Activated CD4-positive, CD25-positive, alpha-beta regulatory T cell (primary cell): ENCODE measurements at places on chromosomes 1 and 21.

DNA sequence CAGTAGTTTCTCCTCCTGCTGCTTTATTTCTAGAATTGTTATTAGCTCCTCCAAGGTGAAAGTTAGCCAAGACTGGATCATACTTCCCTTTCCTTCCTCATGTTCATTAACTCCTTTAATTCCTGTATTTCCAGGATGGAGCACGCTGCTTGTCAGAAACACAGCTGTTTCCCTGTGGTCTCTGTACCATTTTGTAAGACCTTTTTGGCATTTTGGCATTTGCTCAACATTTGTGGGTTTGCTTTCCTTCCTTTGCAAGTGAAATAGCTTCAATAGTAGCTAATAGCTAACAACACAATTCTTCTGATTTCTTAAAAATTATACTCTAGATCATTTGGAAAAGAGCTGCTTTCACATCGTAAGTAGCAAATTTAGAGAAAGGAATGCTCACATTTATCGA is 44.3 kb upstream of the HPDL start:
- DNase-seq: no peak

GRCh38 chr1:67332653-67333529 is 25.2 kb downstream of the IL12RB2 start:
- no peak for DNase-seq

- DNase-seq: no peak
These were observed 153.5 kb downstream of the TGFBR3 start for GRCh38 chr1:91732291-91733107.

DNA sequence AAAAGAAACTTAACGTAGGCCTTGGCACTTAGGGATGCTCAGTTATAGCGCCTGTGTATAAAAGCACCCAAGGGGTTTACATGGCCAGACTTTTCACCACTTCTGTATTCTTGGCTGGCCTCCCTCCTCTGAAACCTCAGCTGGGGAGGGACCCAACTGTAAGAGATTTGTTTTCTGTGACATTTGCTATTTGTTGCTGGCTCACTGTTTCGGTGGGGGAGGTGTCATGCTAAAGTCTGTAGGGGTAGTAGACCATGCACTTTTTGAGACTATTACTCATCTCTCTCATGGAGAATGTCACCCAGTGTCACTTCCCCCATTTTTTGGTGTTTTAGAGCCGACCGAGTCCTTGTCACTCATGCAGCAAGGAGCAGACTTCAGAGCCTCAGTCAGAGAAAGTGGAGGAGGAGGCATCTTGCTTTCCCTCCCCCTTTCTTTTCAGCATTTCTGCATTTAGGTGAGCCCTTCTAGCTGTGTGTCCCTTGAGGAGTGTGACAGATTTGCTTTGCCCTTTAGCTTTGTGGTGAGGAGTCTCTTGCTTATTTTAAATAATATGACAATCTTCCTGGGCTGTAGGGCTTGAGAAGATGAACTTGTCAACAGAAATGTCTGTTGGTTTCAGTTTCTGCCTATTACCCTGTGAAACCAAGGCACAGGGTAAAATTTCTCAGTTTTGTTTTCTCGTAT is 160.1 kb downstream of the FASLG start:
- DNase-seq: no peak

DNA sequence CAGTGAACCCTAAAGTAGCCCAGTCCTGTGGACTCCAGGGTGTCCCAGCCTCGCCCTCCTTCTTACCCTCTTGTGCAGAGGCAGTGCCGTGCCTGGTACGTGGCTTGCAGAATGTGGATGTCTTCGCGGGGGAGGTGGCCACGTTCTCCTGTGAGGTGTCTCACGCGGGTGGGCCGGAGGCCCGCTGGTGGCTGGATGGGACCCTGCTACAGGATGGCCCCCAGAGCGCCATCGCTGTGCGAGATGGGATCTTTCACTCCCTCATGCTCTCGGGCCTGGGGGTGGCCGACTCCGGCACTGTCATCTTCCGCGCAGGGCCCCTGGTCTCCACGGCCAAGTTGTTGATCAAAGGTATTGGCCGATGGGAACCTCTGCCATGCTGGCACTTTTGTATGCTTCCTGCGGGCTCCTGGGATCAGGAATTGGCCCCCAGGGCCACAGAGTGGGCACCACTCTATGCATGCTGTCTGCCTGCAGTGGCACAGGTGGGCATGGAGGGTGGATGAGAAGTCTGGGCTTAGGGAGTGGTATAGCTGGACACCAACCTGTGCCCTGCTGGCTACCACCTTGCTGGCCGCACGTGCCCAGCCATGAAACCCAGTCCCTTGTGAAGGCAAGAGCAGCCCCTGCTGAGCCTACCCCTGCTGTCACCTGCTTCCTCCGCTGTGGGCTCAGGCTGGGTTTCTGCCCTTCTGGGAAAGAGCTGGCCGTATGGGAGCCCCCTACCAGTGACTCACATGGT is 92.9 kb downstream of the TRIM11 start:
- DNase-seq: no peak

DNA sequence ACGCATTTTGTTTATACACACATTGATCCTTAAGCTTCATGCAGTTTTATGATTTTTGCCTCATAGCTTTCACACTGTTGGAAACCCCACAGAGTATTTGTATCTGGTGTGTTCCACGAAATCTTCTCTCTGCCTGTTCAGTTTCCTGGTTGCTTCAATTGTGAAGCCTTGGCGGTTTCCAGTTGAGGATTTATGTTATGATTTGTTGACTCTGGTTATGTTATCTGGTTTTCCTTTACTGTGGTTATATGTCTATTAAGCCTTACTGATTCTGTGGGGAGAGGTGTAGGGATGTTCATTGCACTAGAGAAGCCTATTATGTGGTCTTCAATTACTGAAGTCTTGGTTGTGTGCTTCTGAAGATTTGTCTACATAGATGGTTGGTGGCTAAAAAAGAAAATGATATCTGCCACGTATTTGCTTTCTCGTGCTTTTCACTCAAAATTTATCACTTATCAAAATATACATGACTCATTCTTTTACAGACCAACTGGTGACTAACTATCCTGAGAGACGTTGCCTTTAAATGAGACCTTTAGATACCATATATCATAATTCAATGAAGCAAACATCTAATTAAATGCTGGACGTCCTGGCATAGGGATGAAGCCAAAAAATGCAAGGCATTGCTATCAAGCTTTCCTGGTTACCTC is 488.0 kb upstream of the B3GALT2 start:
- DNase-seq: no peak

- no peak for DNase-seq
These were observed 27.5 kb downstream of the TFAP2E start for GRCh38 chr1:35600593-35600992.

GRCh38 chr1:225480825-225481434 is 53.1 kb upstream of the LBR start:
- DNase-seq: no peak

DNA sequence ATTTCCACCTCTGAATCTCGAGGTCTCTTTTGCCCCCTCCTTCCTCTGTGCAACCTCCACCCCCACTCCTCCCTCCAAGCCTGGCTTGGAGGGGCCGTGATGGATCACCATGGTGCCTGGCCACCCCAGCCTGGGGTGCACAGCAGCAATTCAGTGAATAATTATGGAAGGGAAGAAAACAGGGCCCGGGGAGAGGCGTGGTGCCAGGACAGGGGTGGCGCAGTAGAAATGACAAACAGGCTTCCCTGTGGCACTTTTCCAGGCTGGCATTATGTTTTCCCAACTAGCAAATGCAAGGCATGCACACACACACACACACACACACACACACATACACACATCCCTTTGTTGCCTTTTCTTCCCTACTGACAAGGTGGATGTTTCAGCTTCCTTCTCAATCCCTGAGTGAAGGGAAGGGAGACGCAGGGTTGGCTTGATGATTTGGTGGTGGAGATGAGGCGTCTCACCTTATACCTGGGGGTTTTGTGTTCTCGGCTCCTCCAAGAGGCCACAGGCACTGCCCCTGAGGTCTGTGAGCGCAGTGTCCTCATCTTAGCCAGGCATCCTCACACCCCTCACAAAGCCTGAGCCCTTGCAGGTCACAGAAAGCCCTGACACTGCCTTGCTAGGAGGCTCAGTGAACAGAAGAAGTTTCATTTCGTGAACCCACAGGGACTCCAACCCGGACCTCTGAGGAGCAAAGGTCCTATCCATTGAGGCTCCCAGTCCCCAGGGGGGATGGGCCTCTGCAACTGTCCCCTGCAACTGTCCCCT is 215.8 kb downstream of the MATN1 start:
- no peak for DNase-seq

GRCh38 chr1:20626524-20626923 is 6.7 kb upstream of the PINK1 start:
- no peak for DNase-seq

DNA sequence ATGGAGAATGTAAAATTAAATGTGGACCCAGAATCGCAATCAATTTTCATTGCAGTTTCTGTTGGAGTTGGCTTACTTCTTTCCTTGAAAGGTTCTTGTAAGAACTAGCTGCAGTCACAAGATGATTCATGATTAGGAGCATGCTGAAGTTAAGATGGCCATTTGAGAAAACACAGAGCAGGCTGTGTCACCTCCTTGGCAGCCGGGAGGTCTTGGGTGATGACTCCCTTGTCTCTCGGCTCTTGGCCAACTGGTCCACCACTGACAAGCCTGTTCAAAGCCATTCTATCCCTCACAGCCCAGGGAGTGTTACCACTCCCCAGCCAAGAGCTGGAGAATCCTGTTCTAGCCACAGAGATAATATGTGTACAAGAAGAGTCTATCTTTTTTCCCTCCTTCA is 40.6 kb downstream of the OPTC start:
- DNase-seq: no peak

DNA sequence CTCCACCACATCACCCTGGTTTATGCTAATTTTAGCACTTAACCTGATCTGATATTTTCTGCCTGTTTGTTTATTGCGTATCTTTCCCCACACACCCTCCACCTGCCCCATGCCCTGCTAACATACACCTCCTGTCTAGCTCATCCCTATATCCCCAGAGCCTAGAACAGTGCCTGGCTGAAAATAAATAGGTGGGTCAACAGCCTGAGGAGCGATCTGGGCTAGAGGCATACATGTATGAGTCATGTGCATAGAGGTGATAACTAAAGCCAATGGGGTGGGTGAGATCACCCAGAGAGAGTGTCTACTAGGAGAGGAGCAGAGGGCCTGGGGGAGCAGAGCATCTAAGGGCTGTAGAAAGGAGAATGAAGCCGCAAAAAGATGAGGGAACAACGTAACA is 2.7 kb downstream of the HTR1D start:
- DNase-seq: no peak
